ENCODE measurements at places on chromosomes 7 and 10.
A peak's percentile ranks its signal among the peaks of the same experiment; 100 is the strongest.

DNA sequence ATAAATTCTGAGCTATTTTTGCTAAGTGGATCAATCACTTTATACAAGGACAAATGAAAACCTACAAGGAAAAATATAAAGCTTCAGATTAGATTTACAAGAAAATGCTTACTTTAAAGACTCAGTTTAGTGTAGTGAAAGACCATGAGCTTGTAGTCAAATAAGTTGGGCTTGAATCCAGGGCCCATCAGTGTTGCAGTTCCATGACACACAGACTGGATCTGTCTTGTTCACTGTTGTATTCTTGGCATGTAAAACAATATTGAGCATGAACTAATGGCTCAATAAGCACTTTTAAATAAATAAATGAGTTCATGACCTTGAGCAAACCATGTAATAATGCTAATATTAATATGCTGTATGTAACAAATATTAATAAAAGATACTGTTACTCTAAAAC is 164.6 kb upstream of the KCND2 start:
- DNase-seq: no peak

DNA sequence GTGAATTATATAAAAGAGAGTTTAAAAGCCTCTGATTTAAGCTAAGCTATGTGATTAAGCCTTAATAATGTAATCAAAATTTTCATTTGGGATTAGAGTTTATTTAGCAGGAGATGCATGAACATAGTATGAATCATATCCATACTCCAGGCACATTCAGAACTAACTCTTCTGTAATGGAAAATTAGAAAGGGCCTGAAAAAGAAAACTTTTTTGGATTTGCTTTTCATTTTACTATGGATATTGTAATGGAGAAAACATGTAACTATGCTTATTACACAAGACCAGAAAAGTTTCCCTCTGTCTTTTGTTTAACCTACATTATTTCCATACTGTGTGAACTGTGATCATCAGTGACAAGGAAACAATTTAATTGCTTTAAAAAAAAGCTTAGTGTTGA is 22.0 kb downstream of the TES start:
- no peak for DNase-seq

GRCh38 chr10:2837674-2838073 is 229.7 kb upstream of the PFKP start:
- DNase-seq: no peak

- no peak for DNase-seq
Measured at GRCh38 chr10:11810313-11810766, 12.8 kb upstream of the PROSER2 start.

DNA sequence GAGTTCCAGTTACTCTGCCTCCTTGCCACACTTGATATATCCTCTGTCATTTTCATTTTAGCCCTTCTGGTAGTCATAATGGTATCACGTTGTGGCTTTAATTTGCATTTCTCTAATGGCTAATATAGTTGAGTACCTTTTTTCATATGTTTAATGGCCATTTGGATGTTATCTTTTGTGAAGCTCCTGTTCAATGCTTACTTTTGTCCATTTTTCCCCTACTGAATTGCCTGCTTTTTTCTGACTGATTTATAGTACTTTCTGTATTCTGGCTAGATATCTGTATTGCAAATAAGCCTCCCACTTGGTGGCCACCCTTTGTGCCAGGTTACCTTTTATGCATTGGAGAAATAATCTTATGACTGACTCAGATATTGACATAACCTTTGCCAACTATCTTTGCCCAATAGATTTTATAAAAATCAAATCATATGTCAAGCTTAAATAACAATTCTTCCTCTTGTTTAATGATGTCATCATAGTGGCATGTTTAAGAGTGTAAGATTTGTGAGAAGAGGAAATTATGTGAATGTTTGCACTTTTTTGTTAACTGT is 50.6 kb downstream of the PRPF18 start:
- DNase-seq: no peak

DNA sequence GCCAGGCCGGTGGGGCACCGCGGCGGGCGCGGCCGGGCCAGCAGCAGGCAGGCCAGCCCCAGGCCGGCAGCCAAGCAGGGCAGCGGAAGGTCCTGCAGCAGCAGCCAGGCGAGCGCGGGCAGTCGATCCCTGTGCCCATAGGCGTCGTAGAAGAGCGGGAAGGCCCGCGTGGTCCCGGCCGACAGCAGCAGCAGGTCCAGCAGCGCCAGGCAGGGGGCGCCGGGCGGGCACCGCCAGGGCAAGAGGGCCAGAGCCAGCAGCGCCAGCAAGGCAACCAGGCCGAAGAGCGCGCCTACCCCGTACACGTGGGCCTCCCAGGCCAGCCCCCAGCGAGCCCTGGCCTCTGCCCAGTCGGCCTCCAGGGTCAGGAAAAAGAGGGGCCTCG is 8.4 kb upstream of the RBM28 start:
- DNase-seq: peak; percentile 33

DNA sequence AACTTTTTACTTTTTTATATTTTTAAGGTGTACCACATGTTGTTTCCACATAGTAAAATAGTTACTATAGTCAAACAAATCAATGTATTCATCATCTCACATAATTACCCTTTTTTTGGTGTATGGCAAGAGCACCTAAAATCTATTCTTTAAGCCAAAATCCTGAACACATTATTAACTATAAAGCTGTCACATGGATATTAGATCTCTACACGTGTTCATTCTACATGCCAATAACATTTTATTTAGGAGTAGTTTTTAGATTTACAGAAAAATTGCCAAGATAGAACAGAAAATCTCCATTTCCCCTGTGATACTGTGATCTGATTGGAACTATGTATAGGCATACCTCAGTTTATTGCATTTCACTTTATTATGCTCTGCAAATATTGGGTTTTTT is 137.1 kb downstream of the SH2D4B start:
- no peak for DNase-seq

GRCh38 chr10:24556750-24557742 is 166.6 kb downstream of the ARHGAP21 start:
- no peak for DNase-seq

- DNase-seq: no peak
Measured at GRCh38 chr10:118007773-118008172, 39.0 kb downstream of the RAB11FIP2 start.

DNA sequence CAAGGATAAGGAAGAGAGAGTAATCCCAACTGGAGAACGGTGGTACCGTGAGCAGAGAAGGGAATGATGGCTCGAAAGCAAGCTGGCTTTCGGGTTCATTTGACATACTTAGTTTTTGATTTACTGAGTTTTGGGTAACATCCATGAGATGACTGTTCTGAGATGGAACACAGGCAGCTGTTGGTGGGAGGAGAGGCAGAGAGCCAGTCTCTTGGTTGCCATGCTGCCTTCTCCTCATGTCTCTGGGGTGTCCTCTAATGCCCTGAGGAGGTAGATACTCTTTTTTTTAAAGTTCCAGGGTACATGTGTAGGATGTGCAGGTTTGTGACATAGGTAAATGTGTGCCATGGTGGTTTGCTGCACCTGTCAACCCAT is 76.4 kb upstream of the NRP1 start:
- no peak for DNase-seq

GRCh38 chr7:66860767-66861166 is 60.3 kb upstream of the TMEM248 start:
- no peak for DNase-seq

DNA sequence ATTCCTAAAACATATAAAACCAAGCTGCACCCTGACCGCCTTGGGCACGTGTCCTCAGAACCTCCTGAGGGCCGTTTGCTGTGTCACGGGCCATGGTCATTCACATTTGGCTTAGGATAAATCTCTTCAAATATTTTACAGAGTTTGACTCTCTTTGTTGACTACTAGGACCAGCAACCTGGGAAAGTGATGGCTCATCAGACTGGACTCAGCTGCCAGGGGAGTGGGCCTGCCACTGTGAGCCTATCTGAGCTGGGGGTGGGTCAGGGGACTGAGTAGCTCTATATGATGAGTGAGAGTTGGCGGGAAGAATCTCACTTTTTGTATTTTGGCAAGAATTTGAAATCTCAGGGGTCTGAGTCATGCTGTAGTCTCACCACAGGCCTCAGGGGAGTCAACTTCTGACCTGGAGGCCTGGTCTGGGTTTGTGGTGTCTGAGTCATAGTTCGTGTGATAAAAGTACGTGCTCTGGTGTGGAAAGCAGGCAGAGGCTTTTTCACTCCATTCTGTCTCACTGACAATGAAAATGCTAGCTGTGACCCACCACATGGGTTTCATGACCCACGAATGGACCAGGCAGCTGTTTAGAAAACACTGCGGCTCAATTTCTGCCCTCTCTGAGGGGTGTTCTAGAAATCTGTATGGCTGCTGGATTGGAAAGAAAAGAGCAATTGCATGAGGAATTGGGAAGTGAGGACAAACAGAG is 4.2 kb upstream of the UPP1 start:
- peak; percentile 58 for DNase-seq

GRCh38 chr10:35465673-35466072 is 129.4 kb downstream of the CCNY start:
- DNase-seq: no peak

- no peak for DNase-seq
Measured at GRCh38 chr7:65960351-65961074, 21.5 kb downstream of the GUSB start.

- no peak for DNase-seq
Measured at GRCh38 chr10:129660569-129660968, 193.5 kb downstream of the MGMT start.

DNA sequence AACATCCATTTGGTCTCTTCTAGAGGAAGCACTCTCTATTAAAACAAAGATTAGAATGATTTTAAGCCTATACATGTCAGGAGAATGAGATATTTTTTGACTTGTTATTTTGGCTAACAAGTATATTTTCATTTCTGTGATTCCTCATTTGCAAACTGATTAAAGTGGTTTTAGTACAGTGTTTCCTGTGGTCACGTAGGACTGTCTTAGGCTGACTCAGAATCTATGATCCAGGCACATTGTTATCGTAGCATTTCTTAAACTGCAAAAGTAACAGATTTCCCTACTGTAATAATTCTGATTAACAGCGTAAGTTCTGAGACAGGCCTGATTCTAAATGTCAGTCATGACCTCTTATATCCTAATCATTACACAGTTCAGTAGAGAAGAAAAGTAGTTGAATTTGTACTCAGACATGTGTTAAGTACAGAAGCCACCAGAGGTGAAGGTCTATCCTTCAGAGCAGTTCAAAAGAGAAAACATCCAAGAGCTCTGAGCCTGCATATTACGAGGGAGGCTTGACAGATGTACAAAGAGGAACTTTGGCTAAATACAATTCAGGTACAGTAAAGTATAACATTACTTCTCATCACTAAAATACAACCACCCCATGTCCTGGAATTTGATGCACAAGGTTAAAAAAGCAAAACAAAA is 124.1 kb upstream of the TEX47 start:
- DNase-seq: no peak

DNA sequence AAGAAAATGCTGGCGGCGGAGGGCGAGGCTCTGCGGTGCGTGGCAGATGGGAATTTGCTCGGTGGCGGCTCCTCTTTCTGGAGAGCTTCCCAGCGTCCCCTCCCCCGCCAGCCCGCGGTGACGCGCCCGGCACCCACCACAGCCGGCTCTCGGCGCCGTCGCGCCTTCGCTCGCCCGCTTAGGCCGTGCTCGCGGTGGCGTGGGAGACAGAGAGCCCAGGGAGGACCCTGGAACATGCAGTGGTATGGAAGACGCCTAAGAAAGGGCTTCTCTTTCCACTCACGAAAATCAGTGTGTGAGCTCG is 576 bp upstream of the CSGALNACT2 start:
- peak; percentile 23 for DNase-seq

DNA sequence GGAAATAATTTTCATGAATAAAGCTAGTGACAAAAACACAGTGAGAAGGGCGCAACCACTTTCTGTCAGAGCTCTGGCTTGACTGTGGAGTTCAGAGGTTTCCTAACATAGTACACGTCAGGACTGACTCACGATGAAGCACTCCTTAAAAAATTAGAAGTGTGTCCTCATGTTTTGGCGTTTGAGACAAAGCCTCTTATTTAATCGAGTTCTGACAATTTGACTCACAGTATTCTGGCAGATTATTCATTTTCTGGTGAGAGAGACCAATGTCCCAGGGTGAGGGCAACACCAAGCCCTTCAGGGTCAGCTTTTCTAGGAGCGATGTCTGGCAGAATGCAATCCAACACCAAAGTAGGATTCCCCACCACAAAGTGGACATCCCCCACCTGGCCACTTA is 108.7 kb downstream of the DIP2C start:
- DNase-seq: no peak

GRCh38 chr10:124636271-124636995 is 107.7 kb downstream of the FAM53B start:
- DNase-seq: no peak

- no peak for DNase-seq
Measured at GRCh38 chr10:105681051-105681450, 1040.0 kb downstream of the SORCS3 start.

DNA sequence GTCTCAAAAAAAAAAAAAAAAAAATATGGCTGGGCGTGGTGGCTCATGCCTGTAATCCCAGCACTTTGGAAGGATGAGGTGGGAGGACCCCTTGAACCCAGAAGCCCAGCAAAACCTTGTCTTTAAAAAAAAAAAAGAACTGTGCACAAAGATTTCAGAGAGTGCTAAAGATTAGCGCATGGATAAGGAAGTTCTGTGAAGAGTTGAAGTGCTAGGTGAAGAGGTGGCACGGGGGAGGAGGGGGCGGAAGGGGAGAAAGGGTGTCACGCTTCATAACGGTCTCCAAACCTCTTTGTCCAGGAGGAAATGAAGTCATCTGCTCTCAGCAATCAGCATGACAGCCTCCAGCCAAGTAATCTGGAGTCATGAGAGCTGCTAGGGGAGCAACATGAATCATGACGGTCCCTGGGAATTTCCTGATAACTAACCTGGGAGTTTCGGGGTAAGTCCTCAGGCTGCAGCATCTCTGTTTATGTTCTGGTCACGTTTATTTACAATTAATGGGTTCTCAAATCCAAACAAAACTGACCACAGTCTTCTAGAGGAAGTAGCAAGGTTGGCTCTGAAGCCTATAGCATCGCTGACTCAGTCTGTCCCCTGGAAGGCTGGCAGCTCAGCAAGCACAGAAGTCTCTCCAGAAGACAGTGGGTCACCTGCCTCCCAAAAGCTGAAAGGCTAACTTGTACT is 1.9 kb upstream of the PLAU start:
- DNase-seq: no peak

GRCh38 chr10:30598105-30598776 is 31.3 kb downstream of the LYZL2 start:
- no peak for DNase-seq

- DNase-seq: no peak
Measured at GRCh38 chr10:11901833-11902475, 78.8 kb downstream of the PROSER2 start.

DNA sequence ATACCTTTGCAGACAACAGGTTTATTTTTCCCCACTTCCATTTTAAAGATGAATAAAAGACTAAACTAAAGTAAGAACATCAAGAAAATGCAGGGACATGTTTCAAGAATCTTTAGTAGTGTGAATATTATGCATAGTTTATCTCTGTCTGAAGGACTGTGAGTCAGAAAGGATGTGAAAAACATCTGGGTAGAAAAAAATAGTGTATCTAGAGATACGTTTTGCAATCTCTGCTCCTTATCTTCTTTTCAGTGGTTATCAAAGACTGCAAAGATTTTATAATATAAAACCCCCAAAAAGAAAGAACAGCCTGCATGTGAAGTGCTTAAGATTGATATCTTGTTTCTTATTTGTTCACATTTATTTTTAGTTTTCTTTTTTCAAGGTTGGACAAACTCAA is 101.9 kb upstream of the ARHGAP21 start:
- no peak for DNase-seq

Data from stimulated activated CD4-positive, alpha-beta T cell treated with anti-CD3 and anti-CD28 coated beads, Interleukin-2, amount 100 ng/mL, for 48 hours (primary cell).